EH (cell line): ENCODE measurements at places on chromosomes 6 and 20.

DNA sequence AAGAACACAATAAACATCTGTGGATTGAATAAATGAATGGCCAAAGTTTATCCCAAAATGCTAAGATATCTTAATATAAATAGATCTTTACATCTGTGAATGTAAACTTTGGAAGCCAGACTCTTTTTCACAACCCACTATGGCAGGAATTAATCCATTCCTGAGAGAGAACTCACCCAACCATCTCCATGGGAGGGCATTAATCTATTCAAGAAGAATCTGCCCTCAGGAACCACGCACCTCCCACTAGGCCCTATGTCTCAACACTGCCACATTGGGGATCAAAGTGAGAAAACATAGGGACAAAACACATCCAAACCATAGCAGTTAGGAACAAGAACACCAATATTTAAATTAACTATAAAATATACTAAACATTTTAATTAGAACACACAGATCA is 3.4 kb downstream of the UBE3D start:
- DNase-seq: peak; percentile 75

DNA sequence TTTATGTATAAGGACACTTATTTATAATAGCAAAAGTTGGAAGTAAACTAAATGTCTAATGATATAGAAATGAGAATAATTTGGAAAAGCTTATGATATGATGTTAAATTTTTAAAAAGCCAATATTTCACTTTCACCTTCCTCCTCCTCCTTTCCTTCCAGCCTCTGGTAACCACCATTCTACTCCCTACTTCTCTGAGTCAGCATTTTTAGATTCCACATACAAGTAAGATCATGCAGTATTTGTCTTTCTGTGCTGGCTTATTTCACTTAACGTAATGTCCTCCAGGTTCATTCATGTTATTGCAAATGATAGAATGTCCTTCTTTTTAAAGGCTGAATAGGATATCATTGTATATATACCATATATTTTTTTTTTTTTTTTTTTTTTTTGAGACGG is 180.2 kb downstream of the RNF144B start:
- DNase-seq: no peak

GRCh38 chr6:149231778-149232177 is 85.7 kb upstream of the TAB2 start:
- no peak for DNase-seq

GRCh38 chr20:45413479-45413878 is 2.5 kb upstream of the PIGT start:
- DNase-seq: no peak

- DNase-seq: peak; percentile 62
Observed at GRCh38 chr6:39956936-39957335, 22.7 kb upstream of the MOCS1 start.

GRCh38 chr20:50138120-50138478 is 15.4 kb downstream of the PEDS1 start:
- no peak for DNase-seq

DNA sequence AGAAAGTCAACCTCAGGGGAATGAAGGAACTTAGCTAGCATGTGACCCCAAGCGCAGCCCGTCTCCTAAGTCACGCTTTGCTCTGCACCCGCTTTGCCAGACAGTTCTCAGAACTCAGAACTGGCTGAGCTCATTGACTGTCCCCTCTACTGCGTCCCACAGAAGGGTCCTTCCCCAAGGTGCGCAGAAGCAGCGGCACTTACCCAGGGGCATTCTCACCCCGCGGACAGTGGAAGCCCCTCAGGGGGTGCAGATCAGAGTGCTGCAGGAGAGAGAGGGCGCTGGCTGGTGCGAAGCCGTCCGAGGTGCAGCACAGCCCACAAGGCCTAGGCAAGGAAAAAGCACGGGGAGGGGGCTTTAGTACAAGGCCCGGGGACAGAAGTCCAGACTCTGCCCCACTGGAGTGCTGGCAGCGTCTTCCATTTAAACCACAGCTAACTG is 807 bp downstream of the SNHG17 start:
- DNase-seq: peak; percentile 38

- DNase-seq: no peak
Observed at GRCh38 chr20:13873831-13874230, 89.0 kb downstream of the NDUFAF5 start.

DNA sequence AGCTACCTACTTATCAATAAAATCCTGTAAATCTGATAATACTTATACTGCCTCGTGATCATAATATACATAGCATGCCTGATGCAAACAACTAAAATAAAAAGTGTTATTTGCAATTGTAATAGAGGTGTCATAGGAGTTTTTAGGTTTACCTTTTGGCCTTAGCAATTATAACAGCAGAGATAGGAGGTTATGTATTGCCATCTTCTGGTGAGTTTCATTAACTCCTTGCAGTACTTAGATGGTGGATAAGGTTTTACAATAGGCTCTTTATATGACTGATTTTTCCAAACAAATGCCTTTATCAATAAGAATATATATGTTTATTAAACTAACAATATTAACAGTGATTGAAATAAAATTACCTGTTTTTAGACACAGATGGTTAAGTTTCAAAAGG is 27.8 kb upstream of the MYCT1 start:
- peak; percentile 51 for DNase-seq

- no peak for DNase-seq
Observed at GRCh38 chr6:160248538-160248937, 10.1 kb downstream of the SLC22A2 start.

DNA sequence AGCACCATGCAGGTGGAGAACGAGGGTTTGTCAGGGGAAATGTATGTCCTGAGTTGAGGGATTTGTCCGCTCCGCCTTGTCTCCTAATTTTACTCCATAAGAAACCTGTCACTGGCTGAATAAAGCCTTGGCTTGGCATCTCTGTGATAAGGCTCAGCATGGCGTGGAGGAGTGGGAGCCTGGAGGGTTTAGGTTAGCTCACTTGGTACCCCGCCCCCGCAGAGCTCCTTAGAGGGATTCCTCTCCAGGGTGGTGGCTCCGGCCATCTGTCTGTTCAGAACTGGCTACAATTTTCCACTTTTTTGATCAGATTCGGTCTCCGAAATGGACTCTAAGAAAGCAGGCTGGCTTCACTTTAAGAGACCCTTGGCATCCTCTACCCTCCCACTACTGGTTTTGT is 192.2 kb upstream of the SYNDIG1 start:
- DNase-seq: no peak

DNA sequence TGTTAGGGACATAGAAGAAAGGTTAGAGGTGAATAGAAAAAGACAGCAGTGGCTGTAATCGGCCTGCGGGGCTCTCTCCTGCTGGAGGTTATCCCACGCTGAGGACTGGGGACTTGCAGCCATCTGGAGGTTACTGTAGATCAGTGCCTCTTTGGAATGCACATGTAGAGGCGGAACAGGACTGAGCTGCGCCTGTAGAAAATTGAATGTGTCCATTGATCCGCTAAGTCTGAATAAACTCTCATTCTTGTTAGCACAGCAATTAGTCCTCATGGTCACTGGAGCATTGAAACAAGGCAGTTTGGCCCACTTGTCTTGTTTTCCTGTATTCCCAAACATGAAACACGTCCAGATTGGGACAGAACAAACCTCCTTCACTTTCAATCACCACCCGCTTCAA is 46.3 kb upstream of the F13A1 start:
- no peak for DNase-seq

- DNase-seq: no peak
Observed at GRCh38 chr6:33779895-33780294, 9.0 kb downstream of the LEMD2 start.

GRCh38 chr20:34037767-34038166 is 44.1 kb downstream of the RALY start:
- no peak for DNase-seq

DNA sequence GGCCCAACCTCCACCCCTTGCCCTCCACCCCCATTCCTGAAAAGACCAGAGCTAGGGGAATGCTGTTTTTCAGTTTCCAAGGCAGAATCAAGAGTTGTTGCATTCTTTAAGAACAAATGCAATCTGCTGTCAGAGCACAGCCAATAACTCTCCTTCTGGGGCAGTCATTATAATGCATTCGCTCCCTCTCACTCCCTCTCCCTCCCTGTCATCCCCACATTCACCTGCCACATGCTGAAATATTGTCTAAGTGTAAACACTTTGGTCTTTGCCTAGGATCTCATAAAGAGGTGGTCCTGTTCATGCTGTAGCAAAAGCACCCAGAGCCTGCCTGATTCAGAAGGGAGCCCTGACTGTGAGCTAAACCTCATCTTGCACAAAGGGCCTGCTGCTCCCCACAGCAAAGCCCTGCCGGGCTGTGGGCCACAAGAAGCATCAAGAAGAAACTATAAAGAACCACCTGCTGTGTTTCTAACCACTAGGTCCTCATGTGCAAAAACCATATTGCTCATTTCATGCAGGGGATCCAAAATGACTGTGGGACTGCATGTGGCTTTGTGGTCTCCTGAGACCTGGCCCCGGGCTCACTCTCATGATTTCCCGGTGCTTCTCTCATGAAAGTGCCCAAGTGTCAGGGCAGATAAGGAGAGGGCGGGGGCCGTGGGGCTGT is 85.6 kb downstream of the GPR6 start:
- no peak for DNase-seq

GRCh38 chr20:40524071-40524470 is 165.0 kb downstream of the MAFB start:
- no peak for DNase-seq

DNA sequence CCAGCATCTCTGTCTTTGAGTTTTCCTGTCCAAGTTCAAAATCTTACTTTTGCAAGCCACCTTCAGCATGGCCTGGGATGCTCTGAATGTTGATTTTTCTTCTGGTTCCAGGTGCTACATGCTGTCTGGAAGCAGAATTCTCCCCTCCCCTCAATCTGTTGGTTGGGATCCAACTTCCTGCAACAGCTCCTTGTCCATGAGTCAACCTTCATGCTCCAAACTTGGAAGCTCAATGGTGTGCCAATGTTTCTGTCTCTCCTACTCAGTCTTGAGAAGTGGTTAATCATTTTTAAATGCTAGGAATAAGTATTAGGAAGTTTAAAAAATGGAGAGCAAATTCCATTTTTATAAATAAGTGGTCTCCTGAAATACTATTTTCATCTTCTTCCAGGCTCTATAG is 33.2 kb upstream of the PLEKHG1 start:
- DNase-seq: no peak

- no peak for DNase-seq
Observed at GRCh38 chr20:44660581-44660980, 9.1 kb upstream of the ADA start.

DNA sequence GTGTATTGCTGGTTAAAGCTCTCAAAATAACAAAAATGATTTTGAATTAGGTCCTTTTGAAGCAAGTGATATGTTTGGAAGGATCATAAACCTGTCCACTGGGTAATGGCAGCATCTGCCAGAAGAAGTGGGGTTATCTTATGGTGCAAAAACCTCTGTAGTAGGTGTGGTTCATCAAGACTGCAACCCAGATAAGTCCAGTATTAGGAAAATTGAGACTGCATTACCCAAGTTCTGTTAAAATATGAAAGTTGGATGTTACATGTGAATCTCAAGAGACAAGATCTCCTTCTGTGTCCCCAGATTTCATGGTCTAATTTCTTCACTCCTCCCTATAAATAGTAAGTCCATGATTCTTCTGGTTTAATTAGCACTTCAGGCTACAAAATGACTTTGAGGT is 59.4 kb downstream of the RPRD1B start:
- DNase-seq: no peak

DNA sequence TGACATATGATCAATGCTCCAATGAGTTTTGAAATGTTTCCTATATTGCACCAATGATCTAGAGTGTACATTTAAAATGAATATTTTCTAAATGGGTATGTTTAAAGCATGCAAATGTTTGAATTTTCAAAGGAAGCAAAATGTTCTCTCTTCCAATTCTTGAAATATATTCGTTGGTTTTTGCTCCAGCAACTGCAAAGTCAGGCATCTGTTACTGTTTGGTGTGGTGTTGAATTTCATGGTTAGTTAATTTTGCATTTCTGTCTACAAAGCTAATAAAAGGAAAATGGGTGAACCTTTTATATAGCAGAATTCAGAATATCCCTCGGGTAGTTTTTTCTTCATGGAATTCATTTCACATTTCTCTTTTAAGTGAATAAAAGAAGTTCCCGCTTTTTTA is 1018.3 kb downstream of the GRIK2 start:
- DNase-seq: no peak

- DNase-seq: no peak
Observed at GRCh38 chr6:139540894-139541293, 166.4 kb upstream of the CITED2 start.

GRCh38 chr6:51273228-51273961 is 454.7 kb downstream of the TFAP2B start:
- DNase-seq: no peak

- DNase-seq: no peak
Observed at GRCh38 chr6:150273457-150274309, 95.1 kb upstream of the IYD start.

- DNase-seq: peak; percentile 9
Observed at GRCh38 chr20:2729251-2729713, 36.7 kb downstream of the EBF4 start.

DNA sequence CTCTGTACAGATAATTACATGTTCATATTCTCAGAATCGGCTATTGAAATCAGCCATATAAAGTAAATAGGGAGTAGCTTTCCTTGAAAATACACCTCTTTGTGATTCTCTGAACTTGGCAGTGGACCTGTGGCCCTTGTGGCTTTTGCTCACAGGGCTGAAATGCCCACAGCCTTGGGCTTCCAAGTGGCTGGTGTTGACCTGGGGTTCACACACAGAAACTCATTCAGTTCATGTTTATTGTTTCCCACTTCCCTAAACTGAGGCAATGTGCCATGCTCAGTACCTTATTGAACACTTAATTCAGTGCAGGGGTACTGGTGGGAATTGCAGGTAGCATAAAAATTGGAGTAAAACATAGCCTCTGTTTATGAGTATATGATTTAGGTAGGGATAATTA is 19.1 kb upstream of the TULP4 start:
- no peak for DNase-seq

GRCh38 chr6:144497650-144498049 is 212.5 kb downstream of the UTRN start:
- no peak for DNase-seq

- peak; percentile 61 for DNase-seq
Observed at GRCh38 chr6:80637312-80637711, 530.8 kb downstream of the BCKDHB start.
